Ovary (tissue), 10 donors: ENCODE measurements at places on chromosomes 3 and 15. TPM values are rescaled to one million over a fixed set of nuclear protein-coding genes. Genes with fewer than 3 reads are reported as not detected.

GRCh38 chr15:89128320-89129122 is 40.3 kb downstream of the ABHD2 start:
- H3K4me3 ChIP-seq = no peak overlapping the region
- DNase-seq = no peak
- H3K27me3 ChIP-seq = no peaks in the 10 kb centered on the region
- no peak overlapping the region for H3K27ac ChIP-seq

DNA sequence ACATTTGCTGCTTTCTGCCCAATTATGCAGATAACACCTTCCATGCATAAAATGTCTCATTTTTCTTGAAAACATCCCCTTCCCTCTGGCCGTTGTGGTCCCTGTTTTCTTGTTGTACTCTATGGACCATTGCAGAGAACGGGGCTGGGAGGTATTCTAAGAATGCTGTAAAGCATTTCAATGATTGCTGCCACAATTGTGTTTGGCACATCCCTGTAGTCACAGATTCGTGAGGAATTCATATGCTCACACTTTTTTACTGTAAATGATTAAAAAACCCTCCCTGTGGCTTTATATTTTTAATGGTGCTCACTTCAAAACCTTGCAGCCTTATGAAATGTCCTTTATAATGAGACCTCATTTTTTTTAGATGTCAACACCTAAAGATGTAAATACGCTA is 207.2 kb upstream of the GBE1 start:
- H3K27me3 ChIP-seq = no peaks in the 10 kb centered on the region
- no peak overlapping the region for H3K4me3 ChIP-seq
- no peak overlapping the region for H3K27ac ChIP-seq
- no peaks in the 10 kb centered on the region for H3K36me3 ChIP-seq

DNA sequence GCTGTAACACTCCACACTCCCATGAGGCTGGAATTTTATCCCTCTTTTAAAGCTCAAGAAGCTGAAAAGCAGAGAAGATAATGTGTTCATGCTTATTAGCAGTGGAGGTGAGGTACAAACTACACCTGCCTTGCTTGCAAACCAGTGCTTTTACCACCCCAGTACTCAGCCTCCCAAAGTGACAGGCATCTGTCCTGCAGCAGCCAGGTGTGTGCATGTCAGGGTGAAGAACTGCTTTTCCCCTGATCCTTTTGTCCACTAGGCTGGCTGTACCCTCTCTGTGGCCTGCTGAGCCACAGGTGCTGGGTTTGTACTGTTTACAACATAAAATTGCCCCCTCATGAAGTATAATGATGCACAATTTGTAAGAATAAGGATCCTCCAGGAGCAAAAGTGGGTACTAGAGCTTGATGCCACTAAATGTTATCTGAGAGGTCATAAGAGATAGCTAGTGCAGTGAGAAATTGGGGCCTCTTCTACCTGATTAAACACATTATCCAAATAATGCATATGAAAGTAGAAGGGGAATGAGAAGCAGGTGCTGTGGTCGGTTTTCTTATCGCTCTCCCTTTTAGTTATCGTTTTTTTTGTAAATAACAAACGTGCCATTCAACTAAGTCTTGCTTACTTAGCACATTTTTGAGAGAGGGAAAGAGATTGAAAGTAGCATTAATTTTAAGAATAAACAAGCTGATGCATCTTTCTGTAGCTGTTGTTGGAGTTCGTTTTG is 39.2 kb upstream of the GADL1 start:
- no peak overlapping the region for H3K4me3 ChIP-seq
- no peak overlapping the region for H3K27ac ChIP-seq
- H3K4me1 ChIP-seq = no peaks in the 10 kb centered on the region
- DNase-seq = no peak
- H3K36me3 ChIP-seq = no peaks in the 10 kb centered on the region
- no peaks in the 10 kb centered on the region for H3K27me3 ChIP-seq

GRCh38 chr3:50648944-50649343 is 25.8 kb upstream of the DOCK3 start:
- H3K27ac ChIP-seq = no peak overlapping the region
- H3K4me1 ChIP-seq = peaks cover 4% of the 10 kb centered on the region
- no peaks in the 10 kb centered on the region for H3K27me3 ChIP-seq
- H3K4me3 ChIP-seq = no peak overlapping the region
- DNase-seq = no peak
- H3K36me3 ChIP-seq = no peaks in the 10 kb centered on the region

DNA sequence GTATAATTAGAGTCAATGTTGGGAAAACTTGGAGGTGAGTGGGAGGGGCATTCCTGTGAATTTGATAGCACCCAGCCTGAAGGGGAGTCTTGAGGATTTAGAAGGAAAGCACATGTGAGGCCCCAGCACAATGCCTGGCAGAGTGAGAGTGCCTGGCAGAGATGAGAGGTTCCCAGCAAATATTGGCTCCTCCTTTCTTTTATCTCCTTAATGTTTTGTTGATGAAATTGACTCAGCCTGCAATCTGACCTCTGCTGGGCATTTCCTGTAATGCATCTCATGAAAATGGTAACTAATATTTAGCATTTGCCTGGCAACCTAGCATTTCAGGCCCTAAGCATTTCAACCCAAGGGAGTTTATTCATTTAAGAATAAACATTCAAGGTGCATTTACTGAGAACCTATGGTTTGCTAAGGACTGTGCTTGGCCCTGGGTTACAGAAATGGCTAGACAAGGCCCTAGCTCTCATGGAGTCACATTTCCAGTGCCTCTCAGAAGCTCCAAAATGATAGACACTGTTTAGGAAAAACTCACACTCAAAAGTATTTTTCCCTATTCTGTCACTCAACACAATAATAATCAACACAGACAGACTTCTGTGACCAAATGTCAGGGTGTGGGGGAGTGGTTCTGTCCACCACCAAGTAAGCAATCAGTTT is 19.0 kb downstream of the PDHB start:
- H3K4me3 ChIP-seq = no peak overlapping the region
- H3K4me1 ChIP-seq = peaks cover 2% of the 10 kb centered on the region
- H3K36me3 ChIP-seq = no peaks in the 10 kb centered on the region
- DNase-seq = peak; percentile 50
- H3K27ac ChIP-seq = no peak overlapping the region
- H3K27me3 ChIP-seq = no peaks in the 10 kb centered on the region

DNA sequence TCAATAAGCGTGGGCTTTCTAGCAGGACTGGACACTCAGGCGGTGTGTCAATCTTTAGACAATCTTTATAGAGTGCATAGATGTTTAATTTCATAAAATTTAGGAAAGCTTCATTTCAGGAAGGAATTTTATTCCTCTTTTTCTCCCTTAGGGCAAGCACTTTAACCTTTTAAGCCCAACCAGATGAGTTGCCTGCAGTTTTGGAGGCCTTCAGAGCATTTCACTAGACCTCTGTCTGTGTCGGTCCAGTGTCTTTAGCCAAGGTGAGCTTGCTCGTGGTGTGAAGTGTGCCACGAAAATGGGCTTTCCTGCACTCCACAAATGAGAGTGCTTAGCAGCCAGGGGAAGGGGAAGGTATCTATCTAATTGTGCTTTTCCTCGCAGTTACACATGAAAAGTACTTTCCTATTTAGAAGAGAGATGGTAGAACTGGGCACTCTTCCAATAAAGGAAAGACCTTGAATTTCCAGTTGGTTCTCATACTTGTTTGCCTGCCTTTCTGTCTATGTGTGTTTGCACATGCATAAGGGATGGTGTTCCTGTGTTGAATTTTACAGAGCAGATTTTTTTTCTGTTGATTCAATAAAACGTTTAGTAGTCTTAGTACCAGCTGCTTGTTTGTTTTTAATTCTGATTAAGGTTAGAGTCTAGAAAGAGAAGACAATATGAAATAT is 53.6 kb downstream of the FEZF2 start:
- no peaks in the 10 kb centered on the region for H3K27me3 ChIP-seq
- H3K4me3 ChIP-seq = peak overlapping the region; percentile 45
- no peak overlapping the region for H3K27ac ChIP-seq
- no peaks in the 10 kb centered on the region for H3K36me3 ChIP-seq

- no peak overlapping the region for H3K27ac ChIP-seq
- H3K27me3 ChIP-seq = no peaks in the 10 kb centered on the region
- H3K4me3 ChIP-seq = no peak overlapping the region
- peaks cover 7% of the 10 kb centered on the region for H3K4me1 ChIP-seq
- DNase-seq = no peak
- no peaks in the 10 kb centered on the region for H3K36me3 ChIP-seq
Observed at GRCh38 chr3:198076722-198077308, 116.8 kb downstream of the LMLN start.

Gene SPTBN5
- total RNA-seq = 0.30 TPM

Gene CYP11A1
- 51.8 TPM for total RNA-seq

Gene LIPC
- total RNA-seq = 0.60 TPM
